ENCODE measurements at places on chromosomes 13 and 19.

DNA sequence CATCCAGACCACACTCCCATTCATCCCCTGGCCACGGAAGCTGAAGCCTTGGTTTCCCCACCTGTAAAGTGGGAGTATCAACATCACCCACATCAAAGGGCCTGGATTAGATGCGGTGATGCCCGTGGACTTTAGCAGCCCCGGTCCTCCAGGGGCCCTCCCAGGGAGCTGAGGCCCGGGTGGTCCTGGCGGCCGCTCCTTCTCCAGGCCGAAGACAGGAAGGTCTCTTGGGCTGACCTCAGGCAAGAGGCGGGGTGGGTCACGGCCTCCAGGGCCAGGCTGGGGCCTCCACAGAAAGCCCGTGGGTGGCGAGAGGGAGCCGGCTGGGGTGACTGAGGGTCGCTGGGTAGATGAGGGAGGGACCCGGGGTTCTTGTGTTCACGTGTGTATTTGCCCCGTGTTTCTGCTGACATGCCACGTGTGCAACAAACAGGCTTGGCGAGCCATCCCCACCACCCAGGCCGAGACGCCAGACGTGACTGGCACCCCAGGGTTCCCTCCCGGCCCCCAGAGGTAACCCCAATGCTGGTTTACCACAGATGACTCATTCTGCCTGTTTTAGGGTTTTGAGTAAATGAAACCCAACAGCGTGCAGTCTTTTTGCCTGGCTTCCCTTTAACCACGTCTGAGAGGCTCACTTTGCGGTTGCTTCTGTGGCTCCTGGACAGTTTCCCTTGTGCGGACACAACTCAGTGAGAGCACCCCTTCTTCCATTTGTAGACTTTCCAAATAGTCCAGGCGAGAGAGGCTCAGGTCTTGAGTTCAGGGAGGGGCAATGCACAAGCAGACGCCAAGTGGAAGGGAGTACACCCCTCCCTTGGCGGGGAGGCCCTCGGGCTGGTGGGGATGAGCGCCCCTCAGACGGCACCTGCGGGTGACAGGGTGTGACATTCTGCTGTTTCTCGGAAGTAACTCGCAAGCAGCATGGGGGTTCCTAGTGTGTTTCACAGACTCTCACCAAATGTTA lies 42.9 kb downstream of the C13orf46 start:
- DNase-seq = no peak

DNA sequence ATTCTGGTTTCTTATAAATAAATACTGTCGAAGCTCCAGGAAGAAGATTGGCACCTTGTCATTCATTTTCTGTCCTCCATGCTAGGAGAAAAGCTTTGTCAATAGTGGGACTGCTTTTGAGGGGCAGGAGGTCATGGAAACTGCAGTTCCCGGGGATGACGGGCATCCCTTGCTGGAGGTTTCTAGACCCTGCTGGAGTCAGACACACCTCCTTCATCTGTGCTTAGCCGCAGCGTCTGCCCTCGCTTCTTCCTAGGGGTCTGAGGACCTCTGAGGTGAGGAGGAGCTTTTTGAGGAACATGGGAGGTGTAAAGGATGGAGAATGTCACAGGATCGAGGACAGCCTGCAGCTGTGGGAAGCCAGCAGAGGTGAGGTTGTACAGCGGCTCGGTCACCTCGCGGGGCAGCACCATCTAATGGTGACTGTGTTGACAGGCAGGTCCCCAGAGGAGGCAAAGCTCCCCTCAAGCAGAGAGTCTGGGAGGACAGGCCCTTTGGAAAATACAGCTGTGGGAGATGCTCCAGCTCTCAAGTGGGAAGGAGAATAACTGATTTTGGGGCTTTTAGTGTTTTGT lies 172.7 kb upstream of the RNF113B start:
- DNase-seq = no peak

- no peak for DNase-seq
Observed at GRCh38 chr19:38515896-38516295, 82.4 kb downstream of the RYR1 start.

DNA sequence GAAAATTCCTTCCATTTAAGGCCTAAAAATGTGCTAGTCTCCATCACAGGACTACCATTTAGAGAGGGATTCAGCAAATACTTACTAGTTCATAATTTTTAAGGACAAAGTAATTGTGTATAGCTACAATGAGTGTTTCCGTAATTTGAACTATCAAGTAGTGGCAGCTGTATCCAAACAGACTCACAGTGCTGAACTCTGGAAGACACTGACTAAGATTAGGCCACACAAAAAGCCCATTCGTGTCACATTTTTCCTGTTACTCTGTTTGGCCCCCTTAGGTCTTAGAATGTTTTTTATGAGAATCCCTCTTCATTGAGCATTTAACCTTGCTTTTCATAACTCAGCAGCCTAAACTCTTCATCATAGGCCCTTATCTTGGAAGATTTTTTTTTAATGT lies 731.2 kb upstream of the PCDH9 start:
- no peak for DNase-seq

- DNase-seq = no peak
Observed at GRCh38 chr19:31675193-31675913, 326.1 kb upstream of the TSHZ3 start.

DNA sequence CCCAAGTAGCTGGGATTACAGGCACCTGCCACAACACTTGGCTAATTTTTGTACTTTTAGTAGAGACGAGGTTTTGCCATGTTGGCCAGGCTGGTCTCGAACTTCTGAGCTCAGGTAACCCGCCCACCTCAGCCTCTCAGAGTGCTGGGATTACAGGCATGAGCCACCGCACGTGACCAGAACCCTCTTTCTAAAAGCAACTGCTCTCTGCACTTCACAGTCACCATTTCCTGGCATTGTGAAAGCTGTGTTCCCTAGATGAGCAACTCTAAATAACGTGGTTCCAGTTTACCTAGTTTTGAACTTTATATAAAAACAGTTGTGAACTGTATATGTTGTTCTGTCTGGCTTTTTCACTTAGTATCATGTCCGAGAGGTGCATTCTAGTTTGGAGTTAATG lies 152.9 kb downstream of the SIPA1L3 start:
- peak; percentile 64 for DNase-seq

- no peak for DNase-seq
Observed at GRCh38 chr13:80430561-80430960, 89.6 kb upstream of the SPRY2 start.

GRCh38 chr19:24159707-24160106 lies 72.7 kb downstream of the ZNF254 start:
- peak; percentile 20 for DNase-seq

GRCh38 chr13:30739761-30740642 lies 4.7 kb downstream of the ALOX5AP start:
- peak; percentile 63 for DNase-seq

DNA sequence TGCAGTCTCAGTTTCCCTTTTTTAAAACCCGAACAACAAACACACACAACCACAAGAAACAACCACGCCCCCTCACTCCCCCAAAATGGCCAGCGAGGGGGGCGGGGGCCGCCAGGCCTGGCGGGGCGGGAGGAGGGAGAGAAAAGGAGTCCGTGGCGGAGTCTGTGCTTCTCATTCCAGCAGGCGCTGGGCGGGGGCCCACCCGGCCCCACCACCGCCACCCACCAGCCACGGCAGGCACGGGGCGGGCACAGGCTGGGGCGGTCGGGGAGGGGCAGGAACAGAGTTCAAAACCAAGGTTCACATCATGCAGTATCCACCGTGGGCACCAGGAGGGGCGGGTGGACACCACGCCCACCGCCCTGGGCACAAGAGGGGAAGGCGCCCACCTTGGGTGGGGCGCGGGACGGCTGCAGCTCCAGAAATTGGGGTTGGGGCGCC lies 12.9 kb downstream of the DPF1 start:
- DNase-seq = peak; percentile 42

GRCh38 chr19:802498-803098 lies 5.3 kb downstream of the PTBP1 start:
- DNase-seq = no peak

DNA sequence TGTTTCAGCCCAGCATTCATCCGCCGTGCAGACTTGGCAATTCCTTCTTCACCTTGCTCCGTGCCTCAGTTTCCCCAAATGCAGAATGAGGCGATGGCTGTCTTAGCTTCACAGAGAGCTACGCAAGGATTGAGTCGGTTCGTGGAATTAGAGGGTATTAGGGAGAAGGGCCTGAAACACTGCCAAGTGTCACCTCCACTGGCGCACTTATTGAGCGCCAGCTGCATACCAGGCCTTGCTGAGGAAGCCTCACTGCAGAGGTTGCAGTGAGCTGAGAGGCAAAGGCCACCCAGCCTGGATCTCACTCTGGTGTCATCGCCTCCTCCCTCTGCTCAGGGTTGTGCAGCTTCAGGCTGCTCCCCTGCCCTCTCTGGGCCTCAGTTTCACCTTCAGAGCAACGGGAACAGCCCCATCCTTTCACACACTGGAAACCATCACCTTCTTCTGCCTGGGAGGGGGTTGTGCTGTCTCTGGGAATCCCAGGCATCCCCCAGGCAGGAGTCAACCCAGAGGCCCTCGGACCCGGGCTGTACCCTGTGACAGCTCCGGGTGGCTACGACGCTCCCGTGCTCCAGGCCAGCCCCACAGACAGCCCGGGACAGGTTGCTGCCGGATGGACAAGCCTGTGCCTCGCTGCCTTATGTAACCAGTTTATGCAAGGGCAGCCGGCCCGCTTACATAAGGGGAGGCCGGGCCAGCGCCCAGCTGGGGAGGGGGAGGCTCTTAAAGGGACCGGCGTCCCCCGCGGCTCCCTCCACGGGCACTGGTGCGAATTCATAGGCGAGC lies 31.9 kb downstream of the NFIC start:
- no peak for DNase-seq

GRCh38 chr13:40440990-40441820 lies 225.2 kb downstream of the FOXO1 start:
- no peak for DNase-seq

DNA sequence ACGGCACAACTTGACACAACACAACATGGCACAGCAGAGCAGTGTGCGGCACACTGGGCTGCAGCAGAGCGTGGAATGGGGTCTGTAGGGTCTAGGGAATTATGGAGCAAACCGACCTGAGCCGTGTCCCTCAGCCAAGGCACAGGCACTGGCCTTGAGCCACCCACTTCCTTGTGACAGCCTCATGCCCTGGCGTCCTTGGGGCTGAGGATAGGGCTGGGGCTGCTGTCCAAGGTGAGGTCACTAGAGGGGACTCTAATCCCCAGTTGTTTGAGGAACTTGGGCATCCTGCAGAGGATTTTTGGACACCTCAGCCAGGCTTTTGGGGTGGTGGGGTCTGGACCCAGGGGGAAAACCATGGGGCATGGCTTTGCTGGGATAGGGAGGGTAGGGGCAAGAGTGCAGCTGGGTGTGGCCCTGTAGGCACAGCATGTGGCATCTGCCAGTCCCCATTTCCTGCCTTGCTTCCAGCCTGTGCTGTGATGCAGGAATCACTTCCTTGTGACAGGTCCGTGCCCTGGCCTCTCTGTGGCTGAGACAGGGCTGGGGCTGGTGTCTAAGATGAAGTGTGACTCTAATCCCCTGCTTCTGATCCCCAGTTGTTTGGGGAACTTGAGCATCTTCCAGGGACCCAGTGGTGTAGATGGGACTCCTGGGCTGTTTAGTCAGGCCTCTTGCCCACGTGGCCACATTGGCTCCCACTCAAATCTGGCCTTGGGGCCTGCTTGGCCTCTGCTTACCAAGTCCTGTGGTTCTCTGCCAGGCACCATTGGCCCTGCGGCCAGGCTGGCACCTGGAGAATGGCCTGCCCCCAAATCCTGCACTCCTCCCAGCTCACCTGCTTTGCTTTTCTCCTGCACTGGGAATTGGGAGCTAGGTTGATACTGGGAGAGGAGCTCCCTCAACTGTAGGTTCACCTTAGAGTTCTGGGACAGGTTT lies 78.5 kb downstream of the SCGB2B2 start:
- DNase-seq = no peak

- DNase-seq = peak; percentile 20
Observed at GRCh38 chr13:38348861-38349389, 726 bp upstream of the UFM1 start.

DNA sequence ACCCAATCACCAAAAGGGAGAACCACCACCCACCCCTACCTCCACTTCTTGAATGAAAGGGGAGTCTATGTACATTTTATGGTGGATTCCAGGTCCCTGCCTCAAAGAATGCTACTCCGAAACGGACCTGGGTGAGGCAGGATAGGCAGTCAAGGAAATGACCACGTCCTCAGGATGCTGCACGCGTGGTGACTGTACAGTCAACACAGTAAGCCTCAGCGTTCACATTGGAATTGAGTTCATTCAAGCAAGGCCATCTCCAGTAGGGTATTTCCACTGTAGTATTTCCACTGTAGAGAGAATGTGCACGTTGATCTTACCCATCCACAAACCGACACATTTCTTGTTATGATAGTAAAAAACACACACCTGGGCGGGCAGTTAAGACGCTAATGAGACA lies 16.9 kb downstream of the ZSCAN5C start:
- DNase-seq = no peak

DNA sequence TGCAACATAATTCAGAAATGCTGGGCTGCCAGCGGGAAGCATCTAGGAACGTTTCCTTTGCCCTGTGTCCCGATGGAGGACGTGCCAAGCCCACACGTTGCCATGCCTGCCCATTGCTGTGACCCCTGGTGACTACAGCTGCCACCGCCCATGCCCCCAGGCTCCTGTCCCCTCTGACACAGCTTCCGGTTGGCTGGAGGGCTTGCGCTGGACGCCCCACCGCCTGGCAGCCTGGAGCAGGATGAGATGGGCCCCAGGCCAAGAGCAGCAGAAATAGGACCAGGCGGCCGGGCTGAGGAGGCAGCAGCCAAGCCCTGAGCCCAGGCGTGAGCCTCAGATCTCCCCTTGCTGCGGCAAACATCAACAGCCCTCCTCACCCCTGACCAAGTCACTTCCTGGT lies 125.9 kb downstream of the COL4A2 start:
- DNase-seq = no peak

DNA sequence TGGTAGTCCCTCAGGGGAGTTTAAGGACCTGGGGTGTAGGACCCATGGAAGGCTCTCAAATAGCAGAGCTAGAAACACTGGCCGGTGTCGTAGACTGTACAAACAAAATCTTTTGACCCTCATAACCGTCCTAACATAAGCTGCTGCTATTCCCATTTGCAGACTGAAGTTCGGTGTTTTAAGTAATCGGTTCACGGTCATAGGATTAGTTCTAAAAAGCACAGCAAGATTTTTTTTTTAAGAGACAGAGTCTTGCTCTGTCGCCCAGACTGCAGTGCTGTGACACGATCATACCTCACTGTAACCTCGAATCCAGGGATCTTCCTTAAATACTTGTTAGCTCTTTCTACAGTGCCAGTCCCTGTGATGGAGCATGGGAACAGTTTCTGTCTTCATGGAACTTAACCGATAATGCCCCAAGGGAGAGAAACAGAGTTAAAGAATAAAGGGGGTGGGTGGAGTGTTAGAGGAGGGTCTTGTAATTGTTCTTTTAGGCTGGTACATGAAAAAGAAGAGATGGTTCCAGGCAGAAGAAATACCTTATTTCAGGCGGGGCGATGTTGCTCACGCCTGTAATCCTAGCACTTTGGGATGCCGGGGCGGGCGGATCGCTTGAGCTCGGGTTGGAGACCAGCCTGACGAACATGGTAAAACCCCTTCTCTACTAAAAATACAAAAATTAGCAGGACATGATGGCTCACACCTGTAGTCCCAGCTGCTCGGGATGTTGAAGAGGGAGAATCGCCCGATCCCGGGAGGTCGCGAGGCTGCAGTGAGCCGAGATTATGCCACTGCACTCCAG lies 475 bp upstream of the ZC3H4 start:
- DNase-seq = no peak

GRCh38 chr19:34391813-34392212 lies 12.4 kb upstream of the PDCD2L start:
- no peak for DNase-seq

Measured in common myeloid progenitor, CD34-positive (primary cell).